Cerebellar nuclear complex (tissue), 1 donor: ENCODE measurements at places on chromosomes 7 and 10.

DNA sequence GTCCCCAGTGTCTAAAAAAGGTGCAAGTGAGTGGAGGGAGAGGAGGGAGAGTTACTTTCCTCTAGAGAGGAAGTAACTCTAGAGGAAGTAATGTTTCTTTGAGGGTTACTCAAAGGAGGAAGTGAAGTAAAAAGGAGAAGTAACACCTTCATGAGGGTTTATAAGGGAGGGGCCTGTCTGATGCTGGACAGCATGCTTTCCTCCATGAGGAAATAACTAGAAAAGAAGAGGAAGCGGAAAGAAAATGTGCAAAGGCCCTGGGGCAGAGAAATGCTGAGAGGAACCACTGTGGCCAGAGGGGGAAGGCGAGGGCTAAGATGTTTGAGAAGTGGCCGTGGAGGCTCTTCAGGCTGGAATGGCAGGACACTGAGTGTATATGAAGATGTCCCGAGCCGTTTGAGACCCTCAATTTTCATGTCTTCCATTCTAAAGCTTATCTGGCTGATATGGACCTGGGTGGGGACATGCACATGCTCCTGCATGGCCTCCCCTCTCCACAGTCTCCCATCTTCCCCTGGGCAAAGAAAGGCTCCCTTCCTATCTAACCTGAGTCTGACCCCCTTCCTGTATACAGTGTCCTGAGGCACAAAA lies 3.4 kb upstream of the SLC18A2 start:
- DNase-seq: no peak

DNA sequence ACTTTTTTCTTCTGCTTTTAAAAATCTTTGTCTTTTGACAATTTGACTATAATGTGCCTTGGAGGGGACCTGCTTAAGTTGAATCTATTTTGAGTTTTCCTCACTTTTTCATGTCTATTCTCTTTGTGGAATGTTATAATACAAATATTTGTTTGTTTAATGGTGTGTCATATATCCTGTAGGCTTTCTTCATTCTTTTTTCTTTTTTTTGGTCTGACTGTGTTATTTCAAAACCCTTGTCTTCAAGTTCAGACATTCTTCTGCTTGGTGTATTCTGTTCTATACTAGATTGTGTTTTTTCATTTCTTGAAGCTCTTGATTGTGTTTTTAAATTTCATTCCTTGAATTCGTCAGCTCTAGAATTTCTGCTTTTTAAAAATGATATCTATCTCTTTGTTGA lies 228.2 kb downstream of the STK31 start:
- no peak for DNase-seq

DNA sequence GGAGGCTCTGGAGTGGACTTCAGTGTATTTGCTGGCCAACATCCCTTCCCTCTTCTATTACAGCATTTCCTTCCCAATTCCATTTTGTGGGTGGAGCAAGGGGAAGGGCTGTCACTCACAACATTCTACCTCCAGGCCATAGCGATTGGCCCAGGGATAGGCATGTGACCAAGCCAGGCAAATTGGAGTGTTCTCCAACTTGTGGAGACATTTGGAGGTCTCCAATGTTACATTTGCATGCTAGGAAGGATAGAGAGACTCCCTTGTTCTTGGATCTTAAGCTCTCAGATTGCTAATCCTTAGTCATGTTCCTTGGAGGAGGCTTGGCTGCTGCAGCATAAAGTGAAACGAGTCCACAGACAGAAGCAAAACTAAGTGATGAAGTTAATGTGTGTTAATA lies 95.6 kb upstream of the KIF5B start:
- no peak for DNase-seq

DNA sequence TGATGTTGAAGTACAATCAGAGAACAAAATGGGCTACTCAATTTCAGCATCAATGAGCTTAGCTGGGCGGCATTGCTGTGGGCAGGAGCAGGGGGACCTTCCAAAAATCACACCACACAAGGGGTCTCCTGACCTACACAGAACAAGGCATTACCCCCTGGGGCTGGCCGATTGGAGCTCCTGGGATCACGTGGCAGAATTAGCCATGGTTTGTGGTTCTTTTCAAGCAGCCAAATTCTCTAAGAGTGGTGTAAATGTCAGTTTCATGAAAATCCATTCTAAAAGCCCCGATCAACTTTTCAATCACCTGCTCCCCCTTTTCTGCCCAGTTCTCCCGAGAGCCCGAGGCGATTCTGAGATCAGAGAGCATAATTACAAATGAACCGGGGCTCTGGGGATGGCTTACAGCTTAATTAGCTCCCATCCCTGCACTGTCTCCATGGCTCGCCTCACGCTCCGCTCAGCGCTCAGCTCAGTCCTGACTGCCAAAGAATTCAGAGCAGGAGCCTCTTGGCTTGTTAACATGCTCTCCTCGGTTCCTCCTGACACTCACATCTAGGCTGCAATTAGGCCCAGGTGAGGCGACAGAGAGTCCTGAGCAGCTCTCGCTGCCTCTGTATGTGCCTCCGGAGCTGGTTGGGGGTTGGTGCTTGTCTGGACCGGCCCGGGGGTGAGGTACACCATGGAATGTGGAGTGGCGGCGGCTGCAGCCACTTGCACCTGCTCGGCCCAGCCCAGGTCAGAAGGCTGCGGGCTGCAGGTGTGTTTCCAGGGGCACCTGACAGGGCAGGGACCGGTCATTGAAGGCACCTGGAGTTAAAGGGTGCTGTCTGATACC lies 111.8 kb downstream of the WDR11 start:
- no peak for DNase-seq

DNA sequence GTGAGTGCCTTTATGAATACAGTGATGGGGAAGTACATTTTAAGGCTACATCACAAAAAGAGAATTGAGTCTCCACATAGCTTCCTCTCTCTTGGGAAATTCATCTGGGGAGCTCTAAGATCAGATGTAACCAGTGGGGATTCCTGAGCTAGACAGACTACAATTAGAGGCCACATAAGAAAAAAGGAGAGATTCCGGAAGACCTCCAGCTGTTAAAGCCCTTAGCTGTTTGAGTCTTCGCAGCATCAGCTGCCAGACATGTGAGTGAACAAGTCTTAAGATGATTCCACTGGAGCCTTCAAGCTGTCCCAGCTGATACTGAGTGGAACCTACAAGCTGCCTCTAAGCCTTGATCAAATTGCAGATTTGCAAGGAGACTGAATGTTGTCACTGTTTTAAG lies 448.5 kb downstream of the NXPH1 start:
- no peak for DNase-seq

DNA sequence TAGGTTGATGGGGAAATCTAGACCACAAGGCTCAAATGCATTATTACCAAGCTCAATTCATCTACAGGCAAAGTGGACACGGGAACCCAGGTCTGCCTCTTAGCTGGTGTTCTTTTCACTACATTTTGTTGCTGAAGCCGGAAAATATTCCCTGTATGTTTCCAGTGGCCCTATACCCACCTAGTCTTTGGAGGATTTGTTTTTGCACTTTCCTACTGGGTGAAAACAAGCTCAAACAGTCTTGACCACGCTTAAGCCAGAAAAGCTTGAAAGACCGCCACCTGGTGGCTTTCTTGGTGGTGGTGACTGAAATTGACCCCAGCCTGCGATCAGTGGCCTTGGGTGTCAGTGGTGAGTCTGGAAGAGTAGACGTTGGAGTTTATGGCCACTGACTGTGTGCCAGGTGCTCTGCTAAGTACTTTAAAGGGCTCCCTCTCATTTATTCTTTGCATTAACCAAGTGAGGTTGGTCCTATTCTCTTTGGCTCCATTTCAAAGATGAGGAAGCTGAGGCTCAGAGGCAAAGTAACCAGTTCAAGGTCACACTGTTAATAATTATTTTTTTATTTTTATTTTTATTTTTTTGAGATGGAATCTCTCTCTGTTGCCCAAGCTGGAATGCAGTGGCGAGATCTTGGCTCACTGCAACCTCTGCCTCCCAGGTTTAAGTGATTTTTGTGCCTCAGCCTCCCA lies 11.1 kb upstream of the CRTAC1 start:
- DNase-seq: no peak

GRCh38 chr7:45865594-45866410 lies 7.1 kb downstream of the CCDC201 start:
- no peak for DNase-seq

- DNase-seq: no peak
Observed at GRCh38 chr10:27448921-27449320, 55.2 kb upstream of the RAB18 start.

DNA sequence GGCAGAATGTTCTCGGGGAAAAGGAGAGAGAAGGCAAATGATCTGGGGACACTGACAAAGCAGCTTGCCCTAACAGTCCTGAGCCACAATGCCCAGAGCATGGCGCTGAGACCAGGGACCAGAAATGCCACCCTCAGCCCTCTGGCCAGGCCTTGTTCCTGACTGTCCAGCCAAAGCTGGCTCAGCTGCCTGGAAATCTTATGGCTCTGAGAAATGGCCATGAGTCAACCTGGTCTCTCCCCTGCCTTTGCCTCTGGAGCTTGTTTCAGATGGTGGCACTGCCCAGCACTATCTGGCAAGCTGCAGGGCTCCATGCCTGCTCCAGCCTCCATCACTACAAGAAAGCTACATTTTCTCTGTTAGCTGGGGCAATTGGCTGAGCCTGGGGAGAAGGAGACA lies 90.5 kb upstream of the PLXNA4 start:
- DNase-seq: no peak

DNA sequence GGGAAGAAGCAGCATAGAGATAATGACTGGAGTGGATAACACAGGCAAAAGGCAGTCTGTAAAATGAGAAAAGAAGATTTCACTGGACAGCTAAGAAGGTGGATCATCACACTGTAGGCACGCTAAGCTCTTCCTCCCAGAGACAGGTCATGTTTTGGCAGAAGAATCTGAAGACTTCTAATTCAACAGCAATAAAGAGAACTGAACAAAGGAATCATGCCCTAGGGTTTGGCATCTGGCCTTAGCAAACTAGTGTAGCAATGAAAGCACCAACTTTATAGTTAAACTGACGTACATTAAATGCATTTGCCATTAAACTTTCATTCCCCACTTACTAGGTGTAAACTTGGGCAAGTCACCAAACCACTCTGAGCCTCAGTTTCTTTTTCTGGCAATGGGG lies 84.4 kb upstream of the SEM1 start:
- DNase-seq: no peak

- no peak for DNase-seq
Observed at GRCh38 chr7:87818336-87818735, 57.8 kb downstream of the SLC25A40 start.

- DNase-seq: no peak
Observed at GRCh38 chr7:47026780-47027361, 555.0 kb downstream of the TNS3 start.

DNA sequence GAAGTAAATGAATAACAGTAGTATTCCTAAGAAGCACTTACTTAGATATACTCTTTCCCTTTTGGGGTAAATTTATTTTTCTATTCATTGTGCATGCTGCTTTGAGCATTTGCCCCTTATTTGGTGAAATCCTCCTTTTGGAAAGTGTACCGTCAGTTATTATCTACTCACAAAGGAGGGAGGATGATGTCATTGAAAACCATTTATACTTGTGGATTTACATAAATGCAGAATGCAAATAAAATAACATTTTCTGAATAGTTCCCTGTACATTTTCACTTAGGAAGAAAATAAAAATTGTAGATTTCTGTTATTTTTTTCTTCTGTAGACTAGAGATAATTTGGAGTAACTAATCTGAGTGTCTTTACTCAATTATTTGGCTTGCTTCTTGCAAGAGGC lies 29.5 kb upstream of the SEM1 start:
- DNase-seq: no peak

DNA sequence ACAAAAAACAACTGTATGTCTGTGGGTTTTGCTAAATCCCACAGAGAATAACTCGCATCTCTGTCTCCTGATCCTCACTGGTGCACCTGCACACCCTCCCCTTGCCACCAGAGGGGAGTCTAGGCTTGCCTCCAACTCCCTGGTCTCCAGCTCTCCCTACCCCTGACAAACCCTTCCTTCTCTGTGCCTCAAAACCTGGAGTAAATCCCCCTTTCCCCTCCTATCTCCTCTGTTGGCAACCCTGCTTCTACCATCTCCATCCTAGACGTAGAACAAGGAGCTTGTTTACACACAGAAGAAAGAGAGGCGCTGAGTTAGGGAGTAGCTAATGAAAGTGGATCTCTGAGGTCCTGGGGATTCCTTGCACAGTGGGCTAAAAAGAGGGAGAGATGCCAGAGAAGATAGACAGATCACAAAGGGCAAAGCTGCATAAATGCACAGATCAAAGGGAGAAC lies 6.0 kb downstream of the MBLAC1 start:
- no peak for DNase-seq

DNA sequence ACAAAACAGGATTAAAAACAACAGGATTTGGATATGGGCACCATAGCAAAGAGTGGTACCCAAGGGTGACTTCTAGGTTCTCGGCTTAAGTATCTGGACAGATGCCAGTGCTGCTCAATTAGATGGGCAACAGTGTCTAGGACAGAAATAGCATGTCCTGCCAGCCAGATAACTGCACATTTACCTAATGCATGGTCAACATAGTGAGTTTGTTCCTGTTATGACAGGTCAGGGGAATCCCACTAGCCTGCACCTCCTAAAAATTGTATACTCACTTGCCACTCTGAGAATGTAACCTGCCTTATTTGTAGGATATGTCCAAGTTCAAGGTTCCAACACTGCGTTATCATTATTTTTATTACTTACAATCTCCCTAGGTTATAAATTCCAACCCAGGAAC lies 471.7 kb downstream of the GRM8 start:
- no peak for DNase-seq

GRCh38 chr10:129743738-129744133 lies 220.3 kb downstream of the EBF3 start:
- DNase-seq: no peak

DNA sequence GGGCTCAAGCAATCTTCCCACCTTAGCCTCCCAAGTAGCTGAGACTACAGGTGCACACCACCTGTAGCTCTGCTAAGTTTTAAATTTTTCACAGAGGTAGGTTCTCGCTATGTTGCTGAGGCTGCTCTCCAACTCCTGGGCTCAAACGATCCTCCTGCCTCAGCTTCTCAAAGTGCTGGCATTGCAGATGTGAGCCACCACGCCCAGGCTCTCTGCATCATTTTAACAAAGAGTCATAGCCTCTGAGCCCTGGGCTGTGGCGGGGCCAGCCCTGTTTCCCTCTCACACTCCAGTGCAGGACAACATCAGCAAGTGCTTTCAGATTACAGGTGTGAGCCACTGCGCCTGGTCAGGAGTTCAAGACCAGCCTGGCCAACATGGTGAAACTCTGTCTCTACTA lies 102.5 kb downstream of the COL26A1 start:
- no peak for DNase-seq
